ENCODE measurements at places on chromosomes 4 and X.

DNA sequence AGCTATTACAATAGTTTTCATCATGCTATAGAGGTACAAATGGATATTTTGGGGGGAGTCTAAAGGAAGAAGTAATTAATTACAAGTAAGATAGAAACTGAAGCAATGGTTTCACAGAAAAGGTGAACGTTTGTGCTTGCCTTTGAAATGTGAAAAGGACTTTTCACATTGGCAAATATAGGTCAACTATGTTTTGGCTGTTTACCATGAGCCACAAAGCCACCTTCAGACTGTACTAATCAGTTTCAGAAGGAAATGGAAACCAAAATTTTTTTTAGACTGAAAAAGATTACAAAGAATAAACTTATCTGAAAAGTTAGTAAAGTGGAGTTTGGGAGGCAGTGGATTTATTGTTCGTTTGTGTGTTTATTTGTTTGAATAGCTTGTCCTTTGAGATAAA lies 32.1 kb downstream of the SYTL5 start:
- DNase-seq: no peak

DNA sequence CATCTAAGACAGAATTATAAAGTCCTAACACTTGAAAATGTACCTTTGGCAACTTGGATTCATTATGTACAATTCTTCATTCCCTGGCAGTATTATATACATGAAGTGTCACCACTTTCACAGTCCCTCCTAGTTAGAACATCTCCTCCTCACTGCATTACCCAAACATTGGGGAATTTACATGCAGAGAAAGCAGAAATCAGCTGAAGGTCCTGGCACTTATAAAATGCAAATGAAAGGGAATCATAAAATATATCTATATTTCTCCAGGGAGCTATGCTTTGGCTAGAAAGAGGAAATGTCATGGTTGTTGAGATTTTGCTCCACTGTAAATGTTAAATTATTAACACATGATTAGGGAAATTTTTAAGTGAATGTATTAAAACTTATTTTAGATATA lies 835.6 kb upstream of the SLIT2 start:
- DNase-seq: no peak

- DNase-seq: no peak
Measured at GRCh38 chrX:103073467-103073866, 9.5 kb upstream of the BEX1 start.

DNA sequence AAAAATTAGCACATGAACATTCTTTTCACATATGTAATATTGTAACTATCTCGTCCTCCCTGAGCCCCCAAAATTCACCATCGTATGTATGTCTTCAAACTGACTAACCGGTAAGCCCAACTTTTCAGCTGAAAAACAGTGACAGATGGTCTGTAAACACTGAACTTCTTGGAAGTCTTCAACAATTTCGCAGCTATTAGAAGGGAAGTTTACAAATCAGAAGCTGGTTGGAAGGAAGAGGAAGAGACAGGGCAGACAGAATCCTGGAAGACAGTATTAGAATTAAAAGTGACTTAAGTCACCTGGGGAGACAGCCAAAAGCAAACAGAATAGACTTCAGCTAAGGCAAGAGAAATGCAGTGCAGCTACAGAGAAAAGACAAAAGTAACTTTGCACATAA lies 858.4 kb downstream of the ADGRL3 start:
- DNase-seq: no peak

- no peak for DNase-seq
Measured at GRCh38 chrX:134810211-134810610, 151.9 kb upstream of the PLAC1 start.

DNA sequence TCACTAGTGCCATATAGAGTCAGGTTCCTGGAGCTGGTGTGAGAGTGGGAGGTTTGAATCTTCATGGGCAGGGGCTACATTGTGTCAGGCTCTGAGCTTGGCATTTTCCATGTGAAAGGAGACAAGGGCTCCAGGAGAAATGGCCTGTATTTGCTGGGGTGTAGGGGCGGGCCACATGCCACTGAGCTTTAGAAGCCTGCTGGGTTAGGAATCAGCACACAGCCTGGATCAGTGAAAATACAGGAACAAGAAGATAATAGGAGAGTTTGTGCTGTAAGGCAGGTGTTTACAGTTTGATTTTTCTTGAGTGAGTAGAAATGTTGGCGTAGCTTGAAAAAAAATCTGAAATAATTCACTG lies 35.4 kb downstream of the TBC1D14 start:
- no peak for DNase-seq

DNA sequence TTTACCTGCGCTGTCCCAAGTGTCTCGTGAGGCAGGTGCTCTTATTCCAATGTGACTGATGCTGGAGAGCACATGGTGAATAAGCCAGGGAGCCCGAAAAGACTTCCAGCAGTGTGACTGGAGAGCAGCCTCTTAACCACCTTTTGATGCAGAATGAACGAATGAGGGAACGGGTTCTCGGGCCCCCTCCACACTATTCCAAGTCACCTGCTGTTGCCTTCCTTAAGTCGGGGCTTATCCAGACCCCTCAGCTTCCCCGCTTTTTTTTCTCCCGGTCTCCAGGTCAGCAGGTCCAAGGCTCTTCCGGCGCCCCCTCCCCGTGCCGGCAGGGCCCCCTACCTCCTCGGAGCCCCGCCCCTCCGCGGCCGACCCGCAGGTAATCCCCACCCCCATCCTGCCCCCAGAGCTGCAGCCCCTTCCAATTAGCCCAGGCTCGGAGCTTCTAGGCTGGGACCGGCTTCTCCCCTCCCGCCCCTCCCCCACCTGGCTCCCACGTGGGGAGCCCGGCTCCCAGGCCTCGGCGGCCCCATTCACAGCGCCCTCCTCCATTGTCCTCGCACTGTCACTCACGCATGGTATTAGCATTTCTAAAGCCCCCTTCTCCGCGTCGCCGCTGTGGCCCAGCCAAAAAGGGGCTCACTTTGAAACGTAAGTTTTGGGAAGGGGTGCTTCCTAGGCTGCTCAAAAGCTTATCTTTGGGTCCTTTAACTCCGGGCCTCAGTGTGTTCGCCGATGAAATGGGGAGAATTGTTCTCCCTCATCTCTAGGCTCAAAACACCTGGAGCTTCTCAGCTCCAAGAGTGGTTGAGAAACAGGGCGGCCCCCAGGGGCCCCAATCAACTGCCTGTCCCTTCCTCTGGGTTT lies 56.2 kb upstream of the PJA1 start:
- DNase-seq: peak; percentile 4

DNA sequence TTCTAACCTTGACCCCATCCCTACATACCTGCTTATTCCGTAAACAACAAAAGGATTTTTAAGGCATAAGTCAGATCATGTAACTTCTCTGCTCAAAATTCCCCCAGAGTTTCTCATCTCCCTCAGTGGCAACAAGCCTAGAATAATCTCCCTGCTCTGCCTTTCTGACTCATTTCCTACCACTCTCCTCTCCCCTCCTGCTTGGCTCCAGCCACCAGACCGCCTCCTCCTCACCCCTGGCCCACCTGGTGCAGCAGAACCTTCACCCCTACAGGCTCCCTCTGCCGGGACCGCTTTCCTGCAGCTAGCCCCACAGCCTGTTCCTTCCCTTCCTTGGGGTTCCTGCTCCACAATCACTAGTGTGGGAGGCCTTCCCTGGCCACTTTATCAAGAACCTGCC lies 32.1 kb downstream of the TSPAN5 start:
- DNase-seq: no peak

GRCh38 chr4:40525752-40526598 lies 103.7 kb downstream of the RBM47 start:
- DNase-seq: no peak

DNA sequence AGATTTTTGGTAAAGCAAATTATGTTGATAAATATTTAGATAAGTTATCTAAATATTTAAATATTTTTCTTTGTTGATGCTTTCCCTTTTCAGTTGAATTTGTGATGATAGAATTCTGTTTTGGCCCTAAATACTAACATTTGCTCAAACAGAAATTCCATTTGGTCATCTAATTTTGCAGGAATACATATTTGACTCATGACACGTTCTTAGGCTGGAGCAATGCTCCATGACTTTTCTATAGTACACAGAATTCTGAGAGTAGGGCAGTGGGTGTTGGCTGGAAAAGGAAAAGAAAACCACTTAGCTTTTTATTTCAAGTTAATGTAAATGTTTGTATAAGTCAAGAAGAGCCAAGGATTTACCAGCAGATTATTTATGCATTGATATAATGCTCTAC lies 58.6 kb upstream of the GK2 start:
- DNase-seq: no peak

- DNase-seq: no peak
Measured at GRCh38 chrX:46572340-46572936, 1.1 kb upstream of the CHST7 start.

GRCh38 chr4:142600952-142601351 lies 245.1 kb downstream of the INPP4B start:
- no peak for DNase-seq

DNA sequence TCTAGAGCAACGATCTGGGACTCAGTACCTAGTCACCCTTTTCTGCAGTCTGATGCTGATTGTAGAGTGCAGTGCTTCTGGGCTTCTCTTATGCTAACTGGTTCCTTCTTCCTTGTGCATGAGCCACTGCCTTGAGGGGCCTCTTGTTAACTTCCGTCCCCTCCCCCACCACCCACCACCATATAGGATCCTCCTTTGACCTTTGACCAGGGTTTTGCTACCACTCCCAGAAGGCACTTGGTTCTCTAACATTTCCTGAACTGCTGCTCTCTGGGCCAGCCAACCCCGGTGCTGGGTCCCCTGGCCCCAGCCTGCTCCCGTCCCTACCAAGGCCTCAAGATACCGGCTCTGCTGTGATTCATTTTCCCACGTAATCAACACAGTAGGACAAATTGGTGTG lies 104.6 kb upstream of the KLF3 start:
- DNase-seq: no peak

DNA sequence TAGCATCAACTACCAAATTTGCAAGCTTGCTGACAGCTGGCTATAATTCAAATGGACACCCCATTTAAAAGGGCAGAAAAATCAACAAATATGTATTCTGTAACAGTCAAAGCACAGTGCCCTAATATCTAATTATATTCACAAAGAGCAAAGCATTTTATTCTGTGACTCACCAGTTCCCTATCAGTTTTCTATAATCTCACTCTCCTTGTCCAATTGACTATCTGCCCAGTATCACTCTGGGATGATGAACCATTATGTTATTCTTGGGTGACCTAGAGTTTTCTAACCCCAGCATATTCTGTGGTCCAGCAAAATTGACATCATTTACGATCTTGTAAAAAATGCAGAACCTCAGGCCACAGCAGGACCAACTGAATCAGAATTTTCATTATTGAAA lies 82.0 kb upstream of the FREM3 start:
- DNase-seq: no peak

DNA sequence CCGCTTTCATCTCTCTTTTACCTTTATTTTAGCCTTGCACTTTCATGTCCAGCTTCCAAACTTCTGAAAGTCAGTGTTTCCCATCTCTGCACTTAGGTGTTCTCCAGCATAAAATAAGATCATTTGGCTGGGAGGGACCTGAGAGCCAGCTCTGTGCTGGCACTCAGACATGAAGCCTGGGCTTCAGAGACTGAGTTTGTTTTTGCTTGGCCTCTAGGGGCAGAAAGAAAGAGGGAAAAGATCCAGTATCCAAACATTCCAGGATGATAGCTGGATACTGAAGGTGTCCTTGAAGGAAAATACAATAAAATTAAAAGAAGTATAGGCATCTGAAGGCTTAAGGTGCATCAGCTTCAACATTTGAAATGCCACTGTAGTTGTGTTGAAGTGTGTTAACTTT lies 202.4 kb upstream of the ZIC3 start:
- no peak for DNase-seq

DNA sequence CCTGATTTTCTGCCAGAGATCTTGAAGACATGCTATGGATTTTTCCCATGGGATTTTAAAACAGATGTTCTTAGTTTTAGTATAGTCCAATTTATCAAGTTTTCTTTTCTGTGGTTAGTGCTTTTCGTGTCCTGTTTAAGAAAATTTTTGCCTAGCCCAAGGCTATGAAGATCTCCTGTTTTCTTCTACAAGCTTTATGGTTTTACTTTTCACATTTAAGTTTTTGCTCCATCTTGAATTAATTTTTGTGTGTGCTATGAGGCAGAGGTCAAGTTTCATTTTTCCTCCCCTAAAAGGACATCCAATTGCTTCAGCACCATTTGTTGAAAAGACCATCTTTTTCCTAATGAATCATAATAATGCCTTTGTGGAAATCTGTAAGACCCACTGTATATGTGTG lies 65.6 kb downstream of the POLR2B start:
- DNase-seq: no peak
